ENCODE measurements at places on chromosomes 3 and 15. TPM values are rescaled to one million over a fixed set of nuclear protein-coding genes. Genes with fewer than 3 reads are reported as not detected.

GRCh38 chr3:6799264-6799915 lies 61.5 kb upstream of the GRM7 start:
- peak; percentile 60 for DNase-seq

The CGNL1 gene
- 0.04 TPM for polyA plus RNA-seq

The SKOR1 gene
- polyA plus RNA-seq: not detected

GRCh38 chr3:170081079-170081741 lies 43.4 kb downstream of the GPR160 start:
- peak; percentile 49 for DNase-seq

DNA sequence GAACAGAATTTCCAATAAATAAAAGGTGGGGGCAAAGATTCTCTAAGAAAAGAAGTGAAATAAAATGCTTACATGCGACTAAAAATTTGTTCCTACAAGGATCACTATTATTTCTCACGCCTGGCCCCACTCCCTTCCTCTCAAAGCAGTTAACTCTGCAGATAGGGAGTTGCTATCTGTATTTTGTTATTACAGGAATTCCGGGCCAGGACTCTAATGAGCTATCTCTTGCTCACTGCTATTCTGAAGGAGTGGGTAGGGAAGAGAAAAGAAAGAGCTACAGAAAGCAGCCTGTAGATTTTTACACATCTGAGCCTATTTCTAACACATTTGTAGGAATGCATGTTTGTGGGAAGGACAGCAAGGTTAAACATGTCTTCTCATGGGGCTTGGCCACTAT lies 140.4 kb downstream of the PCCB start:
- no peak for DNase-seq

The MED12L gene
- polyA plus RNA-seq: 0.51 TPM

- DNase-seq: no peak
Measured at GRCh38 chr3:186717039-186717457, at the start of gene KNG1. KNG1 (plus strand) TSS chr3:186717359; CDS start chr3:186717543, 184 bp downstream.

The FSD2 gene
- 0.04 TPM for polyA plus RNA-seq

- DNase-seq: no peak
Measured at GRCh38 chr3:141407825-141408224, 39.5 kb downstream of the ZBTB38 start.

DNA sequence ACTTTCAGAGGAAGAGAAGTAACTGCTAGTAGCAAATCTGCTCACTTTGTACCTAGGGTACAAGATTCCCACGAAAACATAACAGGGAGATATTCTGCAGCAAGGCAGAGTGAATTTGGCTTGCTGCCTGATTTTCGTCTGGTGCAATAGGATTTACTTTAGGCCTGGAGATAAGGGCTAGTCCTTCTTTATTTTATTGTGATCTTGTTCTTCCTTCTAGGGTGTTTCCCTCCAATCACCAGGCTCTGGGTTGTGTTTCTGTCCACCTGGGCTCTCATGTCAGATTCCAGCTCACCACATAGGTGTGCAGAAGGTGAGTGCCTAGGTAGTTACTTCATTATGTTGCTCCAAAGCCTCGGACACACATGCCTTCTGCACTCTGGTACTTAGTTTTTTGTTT lies 211.8 kb upstream of the RGMA start:
- no peak for DNase-seq

The EXOG gene
- polyA plus RNA-seq: 8.2 TPM

DNA sequence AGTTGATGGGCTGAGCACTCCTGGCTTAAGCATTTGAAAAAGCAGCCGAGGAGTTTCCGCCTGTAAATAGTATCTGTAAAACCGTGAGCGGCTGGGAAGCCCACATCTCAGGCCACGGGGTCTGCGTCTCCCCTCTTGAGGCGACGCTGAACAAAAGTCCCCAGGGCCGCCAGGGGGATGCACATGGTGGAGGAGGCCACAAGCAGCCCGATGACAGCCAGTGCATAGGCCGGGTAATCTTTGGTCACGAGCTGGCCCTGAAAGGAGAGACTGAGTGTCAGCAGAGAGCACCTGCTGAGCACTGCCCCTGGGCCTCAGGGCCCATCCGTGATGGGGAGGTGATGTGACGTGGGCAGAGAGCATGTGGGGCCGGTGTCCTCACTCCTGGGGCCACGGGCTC lies 37.5 kb downstream of the SLC6A20 start:
- no peak for DNase-seq

- no peak for DNase-seq
Measured at GRCh38 chr3:37984596-37984995, 6.0 kb upstream of the VILL start.

The FBXO40 gene
- not detected for polyA plus RNA-seq

DNA sequence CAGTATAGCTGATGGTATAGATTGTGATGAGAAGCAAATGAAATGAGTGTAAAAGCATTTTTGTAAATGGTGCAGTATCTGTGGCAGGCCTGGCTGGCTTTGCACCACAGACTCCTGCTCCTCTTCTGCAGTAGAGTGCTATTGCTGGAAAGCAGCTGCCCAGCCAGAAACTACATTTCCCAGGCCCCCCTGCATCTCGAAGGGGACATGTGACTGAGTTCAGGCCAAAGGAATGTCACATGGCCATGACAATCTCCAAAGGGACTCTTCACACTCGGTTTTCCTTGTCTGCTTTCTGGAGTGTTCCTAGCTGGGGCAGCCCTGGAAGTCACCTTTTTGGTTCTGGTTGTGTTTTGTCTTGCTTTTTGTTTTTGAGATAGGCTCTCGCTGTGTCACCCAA lies 277.1 kb downstream of the SUCLG2 start:
- peak; percentile 8 for DNase-seq

The RSL24D1 gene
- polyA plus RNA-seq: 91.2 TPM

- peak; percentile 88 for DNase-seq
Measured at GRCh38 chr3:49017971-49018706, at the start of gene DALRD3. DALRD3 (minus strand) TSS chr3:49018580; CDS start chr3:49018564, 16 bp downstream.

DNA sequence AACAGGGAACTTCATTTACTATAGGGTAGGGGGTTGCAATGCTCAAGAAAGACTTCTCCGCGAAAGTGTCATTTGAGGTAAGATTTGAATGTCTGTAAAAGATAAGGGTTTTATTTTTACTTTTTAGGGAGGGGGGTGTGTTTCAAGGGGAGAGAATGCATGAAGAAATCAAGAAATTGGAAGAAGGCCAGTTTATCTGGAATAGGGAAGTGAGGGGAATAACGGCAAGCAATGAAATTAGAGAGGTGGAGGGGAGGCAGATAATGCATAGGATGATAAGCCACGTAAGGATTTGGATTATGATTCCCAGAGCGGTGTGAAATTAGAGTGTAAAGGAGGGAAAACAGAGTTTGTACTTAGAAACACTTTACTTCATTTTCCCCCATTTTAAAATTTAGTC lies 63.0 kb upstream of the MB21D2 start:
- no peak for DNase-seq

DNA sequence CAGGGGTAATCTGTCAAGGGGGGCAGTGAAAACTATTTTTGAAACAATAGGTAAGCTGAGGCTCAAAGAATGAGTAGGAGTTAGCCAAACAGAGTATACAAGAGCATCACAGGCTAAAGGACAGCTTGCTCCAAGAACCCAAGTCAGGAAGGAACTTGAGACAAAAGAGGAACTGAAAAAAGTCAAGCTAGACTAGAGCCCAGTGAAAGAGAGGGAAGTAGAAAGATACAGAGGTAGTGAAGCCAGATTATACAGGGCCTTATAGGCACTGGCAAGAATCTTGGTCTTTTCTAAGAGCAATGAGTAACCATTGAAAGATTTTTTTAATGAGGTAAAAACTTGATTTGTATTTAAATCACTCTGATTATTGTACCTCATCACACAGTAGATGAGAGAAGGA lies 69.9 kb downstream of the FILIP1L start:
- no peak for DNase-seq

GRCh38 chr15:25671132-25671531 lies 192.0 kb downstream of the ATP10A start:
- peak; percentile 50 for DNase-seq

DNA sequence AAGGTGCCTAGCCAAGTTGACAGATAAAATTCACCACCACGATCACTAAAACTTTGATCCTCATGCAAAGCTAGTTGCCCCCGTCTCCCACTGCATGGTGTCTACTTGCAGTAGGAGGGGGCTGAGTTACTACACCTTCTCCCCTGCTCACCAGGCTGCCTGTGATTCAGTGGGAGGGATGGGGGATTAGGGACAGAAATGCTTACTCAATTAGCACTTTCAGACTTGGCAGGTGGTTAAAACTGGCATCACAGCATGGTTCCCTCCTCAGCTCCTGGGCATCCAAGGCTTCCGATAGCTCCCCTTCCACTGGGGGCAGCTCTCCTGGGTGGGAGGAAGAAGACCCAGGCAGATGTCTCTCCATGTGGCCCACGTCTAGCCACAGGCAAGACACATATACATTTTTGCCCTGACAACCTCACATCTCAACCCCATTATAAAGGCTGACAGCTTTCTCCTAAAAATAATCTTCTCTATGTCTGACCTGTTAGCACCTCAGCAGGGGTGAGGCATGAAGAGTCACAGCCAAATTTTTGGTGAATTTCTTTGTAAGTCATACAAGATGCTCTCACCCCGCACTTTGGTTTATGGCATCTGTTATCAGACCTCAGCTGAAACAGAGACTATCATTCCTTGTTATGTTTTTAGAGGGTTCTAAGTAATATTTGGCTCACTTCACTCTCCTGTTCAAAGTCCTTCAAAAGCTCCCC lies 369.0 kb downstream of the SV2B start:
- DNase-seq: no peak

Measured in GM23248 (cell line).